Nasal cavity respiratory epithelium epithelial cell of viscerocranial mucosa (primary cell): ENCODE measurements at places on chromosomes 13 and 19. TPM values are rescaled to one million over a fixed set of nuclear protein-coding genes. Genes with fewer than 3 reads are reported as not detected.

UNC13A gene
- total RNA-seq = under 0.01 and 0.14 TPM in 2 replicates

NKPD1 gene
- 0.34 and 0.93 TPM in 2 replicates for total RNA-seq

DIAPH3 gene
- total RNA-seq = 0.68 and 0.71 TPM in 2 replicates

PSG7 gene
- not detected in 2 replicates for total RNA-seq

ZNF799 gene
- total RNA-seq = 2.1 and 2.6 TPM in 2 replicates

NUDT15 gene
- 21.6 and 32.1 TPM in 2 replicates for total RNA-seq

OSCAR gene
- 0.07 and 1.0 TPM in 2 replicates for total RNA-seq

PRTN3 gene
- not detected in 2 replicates for total RNA-seq

GTF2F2 gene
- 39.3 and 41.9 TPM in 2 replicates for total RNA-seq

ZNF610 gene
- total RNA-seq = 1.4 and 6.5 TPM in 2 replicates
